ENCODE measurements at places on chromosomes 13 and 19.

DNA sequence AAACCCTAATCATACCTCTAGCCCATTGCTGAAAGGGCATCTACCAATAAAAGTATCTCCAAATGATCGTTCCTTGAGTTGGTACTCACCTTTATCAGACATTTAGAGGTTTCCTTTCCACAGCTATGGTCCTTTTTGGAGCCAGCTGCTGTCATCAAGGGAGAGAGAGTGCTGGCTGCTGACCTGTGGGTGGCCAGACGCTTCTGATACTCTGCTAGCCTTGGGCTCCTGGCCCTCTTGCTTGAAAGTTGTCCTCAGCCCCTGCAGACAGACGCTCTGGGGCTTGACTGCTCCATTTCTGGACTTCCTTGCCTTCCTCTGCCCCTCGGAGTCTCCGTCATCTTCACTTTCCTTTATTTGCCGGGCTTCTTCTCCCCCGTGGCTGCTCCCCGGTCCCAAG lies 499.1 kb downstream of the DIAPH3 start:
- no peak for DNase-seq

GRCh38 chr19:6394831-6395230 lies 1.9 kb upstream of the GTF2F1 start:
- DNase-seq: no peak

DNA sequence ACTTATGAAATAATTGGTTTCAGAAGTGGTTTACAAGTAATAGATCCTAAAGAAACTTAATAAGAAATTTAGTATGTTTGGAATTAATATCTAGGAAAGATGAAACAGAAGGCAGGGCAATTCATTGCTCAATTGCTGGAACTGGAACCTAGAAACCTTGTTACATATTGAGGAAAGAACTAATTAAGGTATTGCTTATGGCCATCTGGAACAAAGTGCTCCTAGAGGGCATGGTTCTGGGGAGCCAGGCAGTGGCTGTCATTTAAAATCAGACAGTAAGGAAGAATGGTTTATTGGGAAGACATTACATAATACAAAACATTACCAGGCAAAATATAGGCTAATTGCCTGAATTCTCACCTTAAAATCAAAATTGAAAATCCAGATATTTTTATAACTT lies 224.1 kb downstream of the SLITRK6 start:
- no peak for DNase-seq

DNA sequence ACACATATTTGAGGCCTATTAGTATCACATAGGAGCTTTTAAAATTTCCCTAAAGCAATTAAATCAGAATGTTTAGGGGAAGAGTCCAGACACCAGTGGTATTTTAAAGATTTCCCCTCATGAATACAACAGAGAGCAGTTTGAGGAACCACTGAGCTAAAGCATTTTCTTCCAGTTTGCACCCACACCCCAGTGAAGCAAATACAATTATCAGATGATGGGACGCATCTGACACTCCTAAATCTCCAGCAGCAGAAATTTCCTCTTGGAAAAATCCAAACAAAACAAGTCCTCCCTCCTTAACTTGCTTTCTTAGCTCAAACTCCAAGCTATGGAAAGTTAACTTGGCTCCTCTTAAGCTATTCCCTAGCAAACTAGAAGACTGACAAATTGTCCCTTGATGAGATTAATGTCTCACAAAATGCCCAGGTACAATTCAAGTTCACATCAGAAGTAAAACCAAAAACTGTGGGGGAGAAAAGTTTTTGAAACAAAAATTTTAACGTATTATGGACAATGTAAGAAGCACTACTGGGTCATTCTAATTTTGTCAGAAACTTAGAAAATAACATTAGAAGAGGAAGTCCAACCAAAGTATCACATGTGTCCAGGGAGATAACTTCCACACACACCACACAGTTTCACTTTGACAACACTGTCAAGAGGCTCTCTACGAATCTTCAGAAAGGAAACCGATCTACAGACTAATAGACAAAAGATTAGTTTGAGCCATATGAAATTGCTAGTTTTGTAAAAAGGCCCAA lies 74.1 kb downstream of the ABCC4 start:
- DNase-seq: no peak

DNA sequence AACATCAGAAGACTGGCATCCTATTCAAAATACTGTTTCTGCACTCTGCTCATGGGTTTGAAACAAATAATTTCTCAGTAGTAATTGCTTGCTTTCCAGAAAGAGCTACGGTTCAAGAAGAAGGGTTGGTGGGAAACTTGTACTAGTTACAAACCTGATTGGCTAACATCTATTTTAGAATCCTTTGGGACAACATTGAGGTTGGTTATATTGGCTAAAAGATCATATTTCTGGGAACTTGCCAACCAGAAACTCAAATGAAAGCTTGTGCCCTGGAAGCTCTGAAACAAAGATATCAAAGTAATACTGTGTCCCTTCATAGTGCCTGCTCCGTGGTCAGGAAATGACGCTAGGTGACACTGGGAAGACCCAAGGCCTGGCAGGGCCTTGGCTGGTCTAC lies 141.7 kb downstream of the LACC1 start:
- DNase-seq: no peak

- DNase-seq: no peak
Measured at GRCh38 chr19:56619121-56619520, 23.8 kb upstream of the SMIM17 start.
